Sigmoid colon (tissue), 7 donors: ENCODE measurements at places on chromosomes 11 and 22.

GRCh38 chr11:15557457-15558230 is 442.9 kb downstream of the INSC start:
- no peak for DNase-seq

GRCh38 chr22:32700191-32700882 is 101.2 kb upstream of the TIMP3 start:
- DNase-seq, result no peak

- no peak for DNase-seq
These were observed 6.7 kb downstream of the IL18 start for GRCh38 chr11:112156956-112157766.

GRCh38 chr22:18012531-18012930 is 11.8 kb downstream of the MICAL3 start:
- no peak for DNase-seq

DNA sequence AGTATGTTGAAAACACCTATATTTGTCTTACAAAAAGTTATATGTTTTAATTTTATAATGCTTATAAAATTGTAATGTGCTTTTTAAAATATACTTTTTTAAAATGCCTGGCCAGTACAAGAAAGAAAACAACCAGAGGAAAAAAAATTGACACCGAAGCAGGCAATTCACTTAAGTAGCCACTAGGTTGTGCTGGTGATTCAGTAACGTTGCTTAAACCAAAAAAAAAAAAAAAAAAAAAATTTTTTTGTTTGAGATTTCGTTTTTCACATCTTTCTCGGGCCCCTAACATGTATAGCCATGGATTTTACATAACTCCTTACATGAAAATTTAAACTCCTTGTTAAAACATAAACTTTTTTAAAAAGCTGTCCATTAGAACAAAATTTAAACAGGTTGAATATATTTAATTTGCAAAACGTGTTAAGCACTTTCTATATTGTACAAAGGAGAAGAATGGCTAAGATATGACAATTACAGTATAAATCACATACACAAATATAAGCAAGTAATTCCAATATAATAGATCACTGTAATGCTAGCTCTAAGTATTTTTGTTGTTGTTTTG is 9.2 kb downstream of the OR8B4 start:
- DNase-seq, result no peak

GRCh38 chr11:81026032-81026431 is 1585.2 kb upstream of the TENM4 start:
- no peak for DNase-seq

DNA sequence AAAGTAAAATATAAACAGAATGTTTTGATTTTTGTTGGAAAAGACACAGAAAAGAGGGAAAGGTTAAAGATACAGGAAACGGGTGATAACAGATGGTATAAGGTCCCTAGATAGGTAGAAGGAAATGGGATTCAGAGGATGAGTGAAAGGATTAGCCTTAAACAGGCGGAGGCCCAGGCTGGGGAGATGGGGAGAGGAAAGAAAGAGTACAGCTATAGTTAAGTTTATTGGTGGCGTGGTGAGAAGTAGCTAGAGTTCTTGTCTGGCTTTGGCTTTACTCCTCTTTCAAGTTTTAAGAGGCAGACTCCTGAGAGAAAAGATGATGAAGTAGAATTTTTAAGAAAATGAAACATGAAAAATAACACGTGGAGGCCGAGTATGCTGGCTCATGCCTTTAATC is 13.7 kb downstream of the ZBTB44 start:
- no peak for DNase-seq

DNA sequence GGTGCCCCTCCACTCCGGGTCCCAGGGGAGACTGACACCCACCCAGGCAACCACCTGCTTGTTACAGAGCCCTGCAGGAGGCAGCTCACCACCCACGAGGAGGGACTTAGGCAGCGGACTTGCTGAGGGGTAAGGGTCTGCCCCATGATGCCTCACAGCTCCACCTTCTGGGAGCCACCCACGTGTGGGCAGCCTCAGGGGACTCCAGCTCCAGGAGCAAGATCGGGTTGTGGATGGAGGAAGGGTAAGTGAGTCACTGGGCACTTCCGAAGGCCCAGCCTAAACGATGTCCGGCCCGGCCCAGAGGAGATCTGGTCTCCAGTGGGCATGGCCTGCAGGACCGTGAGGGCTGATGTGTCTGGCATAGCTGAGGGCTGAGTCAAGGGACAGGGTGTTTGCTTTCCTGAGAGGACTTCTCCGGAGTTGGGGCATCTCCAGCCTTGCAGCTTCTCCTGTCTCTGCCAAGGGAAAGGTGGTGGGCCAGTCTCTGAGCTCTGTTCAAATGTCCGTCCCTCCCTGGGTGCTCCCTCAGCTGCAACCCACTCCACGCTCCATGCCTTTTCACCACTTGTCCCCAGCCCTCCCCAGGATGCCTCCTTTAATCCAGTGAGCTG is 32.3 kb upstream of the P2RY2 start:
- DNase-seq, result peak; percentile 49

DNA sequence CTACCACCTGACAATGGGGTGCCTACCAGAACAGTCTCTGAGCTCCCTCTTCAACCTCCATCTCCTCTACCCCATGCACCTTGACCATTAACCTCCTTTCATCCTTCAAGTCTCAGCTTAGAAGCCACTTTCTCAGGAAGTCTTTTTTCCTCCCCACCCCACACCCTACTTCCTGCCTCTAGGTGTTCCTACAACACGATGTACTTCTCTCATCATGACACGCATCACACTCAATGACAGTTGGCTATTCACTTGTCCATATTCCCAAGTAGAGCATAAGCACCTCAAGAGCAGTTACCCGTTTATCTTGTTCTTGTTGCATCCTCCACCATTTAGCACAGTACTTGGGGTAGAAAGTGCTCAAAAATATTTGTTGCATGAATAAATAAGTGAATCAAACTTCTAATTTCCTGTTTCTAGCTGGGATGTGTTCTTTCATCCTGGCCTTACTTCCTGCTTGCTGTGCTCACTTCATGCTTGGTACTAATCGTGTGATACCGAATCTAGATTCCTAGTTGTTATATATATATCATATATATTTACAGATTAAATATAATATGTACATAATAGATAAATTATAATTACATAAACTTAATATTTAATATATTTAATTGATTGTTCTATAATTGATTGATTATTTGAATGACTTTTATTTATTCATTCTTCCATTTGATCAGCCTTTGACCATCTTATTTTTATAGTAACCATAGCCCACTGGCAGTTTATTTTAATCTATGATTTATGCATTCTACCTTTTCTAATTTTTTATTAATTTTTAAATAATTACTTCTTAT is 177.5 kb upstream of the TMEM45B start:
- no peak for DNase-seq

- no peak for DNase-seq
These were observed 71.2 kb upstream of the WNT11 start for GRCh38 chr11:76277298-76278175.

DNA sequence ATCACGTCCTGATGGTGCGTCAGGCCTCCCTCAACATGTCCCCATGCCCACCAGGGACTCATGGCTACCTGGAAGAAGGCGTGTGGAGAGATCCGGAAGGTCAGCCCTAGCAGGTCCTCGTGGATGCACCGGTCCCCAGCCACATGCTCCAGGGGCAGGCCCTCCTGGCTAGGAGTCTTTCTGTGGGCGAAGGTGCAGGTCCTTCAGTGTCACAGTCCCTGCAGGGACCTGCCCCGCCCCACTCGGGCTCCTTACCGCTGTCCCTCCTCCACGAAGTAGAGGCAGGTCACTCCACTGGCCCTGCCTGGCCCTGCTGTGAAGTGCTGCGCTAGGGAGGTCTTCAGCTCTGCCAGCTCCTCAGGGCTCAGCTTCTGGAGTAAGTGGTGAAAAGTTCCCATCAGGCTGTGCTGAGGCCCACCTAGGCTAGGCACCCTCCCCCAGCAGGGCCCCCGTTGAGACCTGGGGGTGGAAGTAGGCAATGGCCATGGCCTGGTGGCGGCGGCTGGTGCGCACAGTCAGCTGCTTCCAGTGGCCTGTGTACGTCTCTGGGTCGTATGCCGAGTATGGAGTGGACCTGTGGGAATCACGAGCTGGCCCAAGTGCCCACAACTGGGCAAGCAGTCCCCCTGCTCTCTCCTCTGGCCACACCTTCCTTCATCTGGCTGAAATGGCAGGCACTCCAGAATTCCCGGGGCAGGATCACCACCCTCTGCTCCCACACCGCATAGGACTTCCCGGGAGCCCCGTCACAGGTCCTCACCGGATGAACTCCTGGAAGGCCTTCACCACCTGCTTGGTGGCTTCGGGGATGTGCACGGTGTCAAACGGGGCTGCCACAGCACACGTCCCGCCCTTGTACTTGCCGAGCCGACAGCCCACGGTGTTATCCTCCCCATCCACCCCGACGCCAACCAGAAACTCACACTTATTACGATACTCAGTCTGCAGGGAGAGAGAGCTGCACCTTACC is 1.1 kb upstream of the RANBP1 start:
- no peak for DNase-seq

DNA sequence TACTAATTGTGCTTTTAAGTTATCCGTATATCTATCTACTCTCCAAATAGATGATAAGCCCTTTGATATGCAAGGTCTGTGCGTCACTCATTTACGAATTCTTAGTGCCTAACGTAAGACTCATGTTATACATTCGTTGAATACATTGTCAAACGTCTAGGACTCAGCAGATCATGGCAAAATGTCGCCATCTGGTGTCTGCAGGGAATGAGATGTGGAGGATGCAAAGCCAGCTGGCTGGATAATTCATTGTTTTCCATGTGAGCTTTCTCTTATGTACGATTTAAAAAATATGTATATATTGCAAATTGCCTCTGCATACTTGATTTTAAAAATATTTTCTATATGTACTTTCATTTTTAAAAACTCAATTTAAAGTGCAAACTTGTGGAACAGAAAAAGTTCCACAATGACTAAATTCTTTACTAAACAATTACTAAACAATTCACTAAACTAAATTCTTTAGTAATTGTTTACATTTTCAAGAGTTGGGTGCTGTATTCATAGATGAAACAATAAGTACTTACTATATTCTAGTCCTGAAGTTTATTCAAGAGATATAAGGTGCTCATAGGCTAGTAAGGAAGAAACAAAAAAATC is 33.8 kb downstream of the ZNF202 start:
- DNase-seq, result no peak

DNA sequence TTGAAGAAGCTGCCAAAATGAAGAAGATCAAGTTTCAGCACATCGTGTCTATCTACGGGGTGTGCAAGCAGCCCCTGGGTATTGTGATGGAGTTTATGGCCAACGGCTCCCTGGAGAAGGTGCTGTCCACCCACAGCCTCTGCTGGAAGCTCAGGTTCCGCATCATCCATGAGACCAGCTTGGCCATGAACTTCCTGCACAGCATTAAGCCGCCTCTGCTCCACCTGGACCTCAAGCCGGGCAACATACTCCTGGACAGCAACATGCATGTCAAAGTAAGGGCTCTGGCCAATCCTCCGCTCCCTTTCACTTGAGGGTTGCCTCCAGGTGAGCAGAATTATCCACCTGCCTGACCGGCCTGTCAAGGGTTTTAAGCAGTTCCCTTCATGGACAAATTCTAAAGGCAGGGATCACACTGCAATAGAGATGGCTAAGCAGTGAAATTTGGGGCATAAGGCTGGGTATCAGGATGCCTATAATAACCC is 6.0 kb downstream of the ANKK1 start:
- no peak for DNase-seq

DNA sequence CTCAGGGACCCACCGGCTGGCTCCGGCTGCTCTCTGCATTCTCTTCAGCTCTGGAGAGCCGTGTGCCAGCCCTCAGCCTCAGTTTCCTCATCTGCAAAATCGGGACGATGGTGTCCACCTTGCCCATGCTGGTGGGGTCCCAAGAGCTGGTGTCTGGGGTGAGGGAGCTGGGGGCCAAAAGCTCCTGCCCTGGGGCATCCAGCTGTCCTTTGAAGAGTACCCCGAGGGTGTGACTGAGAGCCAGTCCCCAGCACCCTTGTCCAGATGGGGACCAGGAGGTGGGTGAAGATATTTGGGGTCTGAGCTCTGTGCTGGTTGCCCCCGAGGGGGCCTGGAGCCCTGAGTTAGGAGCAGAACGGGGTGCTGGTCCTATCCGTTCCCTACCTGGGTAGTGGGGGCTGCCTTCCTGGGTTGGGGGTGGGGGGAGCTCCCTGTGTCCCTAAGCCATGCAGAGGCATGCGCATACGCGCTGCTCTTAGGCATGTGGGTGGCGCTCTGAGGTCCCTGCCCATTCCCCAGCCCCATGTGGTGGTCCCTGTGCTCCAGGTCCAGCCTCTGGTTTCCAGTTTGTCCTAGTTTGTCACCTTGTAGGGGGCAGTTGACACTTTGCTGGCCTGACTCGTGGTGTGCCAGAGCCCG is 4.9 kb downstream of the LRP5 start:
- DNase-seq, result no peak

DNA sequence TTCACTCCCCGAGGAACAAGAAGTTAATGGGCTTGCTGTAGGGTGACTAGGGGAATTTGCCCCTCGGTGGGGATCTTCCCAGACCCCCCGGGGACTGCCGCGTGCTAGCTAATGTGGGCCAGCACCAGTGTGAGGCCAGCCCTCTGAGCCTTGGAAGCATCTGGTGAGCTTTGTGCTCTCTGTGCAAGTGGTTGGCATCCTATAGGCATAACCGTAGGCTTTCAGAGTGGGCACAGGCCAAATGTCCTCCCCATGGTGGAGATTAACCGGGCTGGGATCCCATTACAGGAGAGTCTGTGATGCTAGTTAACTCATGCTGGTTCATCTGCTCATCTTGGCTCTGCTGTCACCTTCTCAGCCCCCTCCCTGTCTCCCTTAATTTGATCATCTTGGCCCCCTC is 125.7 kb downstream of the TRIM29 start:
- no peak for DNase-seq

GRCh38 chr22:20988573-20989322 is 6.7 kb downstream of the LZTR1 start:
- DNase-seq, result no peak

DNA sequence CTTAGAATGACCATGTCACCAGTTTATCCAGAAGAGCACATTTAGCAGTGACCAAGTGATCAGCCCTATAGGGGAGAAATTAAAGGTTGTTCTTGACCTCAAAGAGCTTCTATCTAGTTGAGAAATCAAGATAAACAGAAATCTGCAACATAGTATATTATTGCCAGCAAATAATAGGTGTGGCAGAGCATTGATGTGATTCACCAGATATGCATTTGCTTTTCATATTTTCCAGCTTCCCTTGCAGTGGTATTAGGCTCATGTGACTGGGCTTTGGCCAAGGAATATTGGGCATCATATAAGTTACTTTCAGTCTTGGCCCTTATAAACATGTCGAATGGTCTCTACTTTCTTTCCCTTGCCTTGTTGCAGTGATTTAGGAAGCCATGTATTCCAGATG is 34.5 kb downstream of the COMMD9 start:
- no peak for DNase-seq

DNA sequence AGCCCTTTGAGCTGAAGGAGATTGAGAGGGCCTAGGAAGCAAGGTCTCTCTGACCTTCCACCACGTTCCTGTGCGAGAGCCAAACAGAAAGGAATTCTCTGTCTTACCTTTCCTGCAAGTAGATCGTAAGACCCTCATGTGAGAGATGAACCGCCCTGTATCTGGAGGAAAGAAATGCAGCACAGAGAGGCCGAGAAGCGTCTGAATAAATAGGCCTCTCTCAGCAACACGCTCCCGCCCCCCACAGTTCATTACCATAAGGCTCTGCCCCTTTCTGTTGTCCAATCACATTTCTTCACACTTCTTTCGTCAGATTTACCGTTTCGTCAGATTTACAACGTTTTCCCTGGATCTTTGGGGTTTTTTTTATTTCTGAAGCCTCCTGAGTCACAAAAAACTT is 90.3 kb downstream of the BLID start:
- DNase-seq, result no peak
